ENCODE measurements at places on chromosomes 16 and 17. TPM values are rescaled to one million over a fixed set of nuclear protein-coding genes. Genes with fewer than 3 reads are reported as not detected.
A peak's percentile ranks its signal among the peaks of the same experiment; 100 is the strongest.

- peaks cover 5% of the 10 kb centered on the region for H3K36me3 ChIP-seq
- no peaks in the 10 kb centered on the region for H3K27me3 ChIP-seq
- H3K4me3 ChIP-seq = no peak overlapping the region
These were observed 28.9 kb downstream of the GSPT1 start for GRCh38 chr16:11886881-11887280.

DNA sequence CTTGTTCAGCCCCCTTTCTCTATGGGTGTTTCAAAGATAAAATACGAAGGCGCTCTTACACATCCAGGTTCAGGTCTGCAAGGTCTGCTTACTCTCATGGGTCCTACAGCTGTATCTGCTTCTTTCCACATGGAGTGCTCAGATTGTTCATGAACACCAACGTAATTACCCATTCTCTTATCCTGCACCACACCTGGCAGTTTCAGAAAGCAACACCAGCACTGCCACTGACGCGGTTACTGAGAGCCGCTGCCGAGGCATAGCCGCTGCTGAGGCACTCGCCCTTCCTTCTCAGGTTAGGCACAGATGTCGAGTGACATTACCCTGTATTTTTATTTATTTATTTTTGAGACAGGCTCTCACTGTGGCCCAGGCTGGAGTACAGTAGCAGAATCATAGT lies 147.1 kb downstream of the RPTOR start:
- H3K4me3 ChIP-seq = no peak overlapping the region
- no peaks in the 10 kb centered on the region for H3K27me3 ChIP-seq
- H3K4me1 ChIP-seq = peaks cover 45% of the 10 kb centered on the region
- no peak for DNase-seq

DNA sequence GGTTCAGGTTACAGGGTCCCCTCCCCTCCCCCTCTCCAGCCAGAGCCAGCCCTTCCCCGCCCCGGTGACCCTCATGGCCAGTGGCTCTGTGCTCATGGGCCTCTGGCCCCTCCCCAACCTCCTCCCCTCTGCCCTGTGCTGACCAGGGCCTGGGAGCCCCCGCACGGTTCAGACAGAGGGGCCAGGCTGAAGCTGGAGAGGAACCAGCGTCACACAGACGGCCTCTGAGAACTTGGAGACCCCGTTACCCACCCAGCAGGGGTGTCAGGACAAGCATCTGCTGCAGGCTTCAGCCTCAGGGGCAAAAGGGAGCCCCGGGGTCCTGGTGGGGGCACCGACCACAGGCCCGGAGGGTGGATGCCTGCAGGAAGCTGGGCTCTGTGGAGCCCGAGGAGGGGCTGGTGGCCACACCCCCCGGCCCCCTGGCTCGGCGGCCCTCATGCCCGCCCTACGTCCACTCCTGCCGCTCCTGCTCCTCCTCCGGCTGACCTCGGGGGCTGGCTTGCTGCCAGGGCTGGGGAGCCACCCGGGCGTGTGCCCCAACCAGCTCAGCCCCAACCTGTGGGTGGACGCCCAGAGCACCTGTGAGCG lies at the start of gene WFIKKN1:
Gene WFIKKN1, plus strand, starts transcription at position 171 of the 591 bp plus-strand sequence. Its CDS starts 269 bp downstream, at position 440.
- H3K4me3 ChIP-seq = peak within 1 kb of the TSS; percentile 84
- peak; percentile 77 for DNase-seq
- H3K27me3 ChIP-seq = peaks cover 2% of the 10 kb centered on the region
- H3K27ac ChIP-seq = peak within 1 kb of the TSS; percentile 75
- peaks cover 16% of the 10 kb centered on the region for H3K4me1 ChIP-seq

- no peaks in the 10 kb centered on the region for H3K36me3 ChIP-seq
- H3K27ac ChIP-seq = no peak overlapping the region
- no peak for DNase-seq
- peaks cover 12% of the 10 kb centered on the region for H3K4me1 ChIP-seq
- peak overlapping the region; percentile 50 for H3K4me3 ChIP-seq
- H3K27me3 ChIP-seq = no peaks in the 10 kb centered on the region
These were observed 18.3 kb downstream of the POLR3K start for GRCh38 chr16:35011-35677.

- H3K4me1 ChIP-seq = peaks cover 25% of the 10 kb centered on the region
- H3K4me3 ChIP-seq = peak overlapping the region; percentile 44
- no peaks in the 10 kb centered on the region for H3K36me3 ChIP-seq
- H3K27ac ChIP-seq = no peak overlapping the region
These were observed 22.4 kb downstream of the C17orf75 start for GRCh38 chr17:32319548-32319905.

GRCh38 chr16:55873122-55873521 lies 2.1 kb downstream of the CES5A start:
- DNase-seq = no peak
- no peak overlapping the region for H3K4me3 ChIP-seq
- peaks cover 9% of the 10 kb centered on the region for H3K4me1 ChIP-seq
- H3K36me3 ChIP-seq = no peaks in the 10 kb centered on the region

GRCh38 chr16:27199736-27200135 lies 3.6 kb upstream of the KDM8 start:
- H3K27me3 ChIP-seq = peaks cover 39% of the 10 kb centered on the region
- no peak overlapping the region for H3K27ac ChIP-seq
- DNase-seq = no peak
- H3K4me1 ChIP-seq = peaks cover 15% of the 10 kb centered on the region
- H3K36me3 ChIP-seq = no peaks in the 10 kb centered on the region
- H3K4me3 ChIP-seq = no peak overlapping the region

DNA sequence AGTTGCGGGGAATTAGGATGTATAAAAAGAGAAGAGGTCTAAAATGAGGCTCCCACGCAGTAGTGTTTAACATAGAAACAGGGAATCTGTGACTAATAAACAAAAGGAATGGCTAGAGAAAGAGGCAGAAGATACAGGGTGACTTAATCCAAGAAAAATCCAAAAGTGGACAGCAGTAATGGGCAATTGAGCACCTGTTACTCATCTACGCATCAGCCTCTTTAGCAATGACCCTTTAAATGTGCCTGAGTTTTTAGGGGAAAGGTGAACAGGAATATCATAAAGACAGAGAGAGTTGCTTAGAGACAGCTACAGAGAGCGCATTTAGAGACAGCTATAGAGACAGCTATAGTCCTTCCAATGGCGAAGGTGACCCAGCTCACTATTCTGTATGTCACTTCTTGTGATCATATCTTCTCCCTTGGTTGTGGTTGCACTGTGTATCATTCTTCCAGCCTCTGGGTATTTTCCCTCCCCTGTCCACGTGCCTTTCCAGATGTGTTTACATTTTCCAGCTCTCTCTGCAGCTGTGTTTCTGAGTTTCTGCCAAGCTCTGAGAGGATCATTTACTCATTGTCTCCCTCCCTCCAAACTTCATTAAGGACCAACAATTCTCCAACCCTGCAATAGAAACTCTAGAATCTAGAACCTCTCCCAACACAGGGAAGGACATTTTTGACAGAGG lies 61.5 kb downstream of the MYOCD start:
- H3K27ac ChIP-seq = no peak overlapping the region
- H3K36me3 ChIP-seq = no peaks in the 10 kb centered on the region
- DNase-seq = no peak
- no peak overlapping the region for H3K4me3 ChIP-seq
- H3K27me3 ChIP-seq = no peaks in the 10 kb centered on the region
- H3K4me1 ChIP-seq = no peaks in the 10 kb centered on the region

GRCh38 chr16:73615071-73615940 lies 567.4 kb upstream of the ZFHX3 start:
- no peak for DNase-seq
- H3K27ac ChIP-seq = no peak overlapping the region
- H3K4me3 ChIP-seq = no peak overlapping the region
- H3K27me3 ChIP-seq = peaks cover 2% of the 10 kb centered on the region

The VTN gene
- total RNA-seq = 0.40 TPM

The NR1D1 gene
- 2.5 TPM for total RNA-seq

The PERCC1 gene
- not detected for total RNA-seq

The GUCY2D gene
- not detected for total RNA-seq

The FN3K gene
- 23.8 TPM for total RNA-seq

All from neural crest cell (in vitro differentiated cells).